ENCODE measurements at places on chromosomes 3 and 15. TPM values are rescaled to one million over a fixed set of nuclear protein-coding genes. Genes with fewer than 3 reads are reported as not detected.

The IFT57 gene
- 30.9 TPM for total RNA-seq

The DUOXA2 gene
- not detected for total RNA-seq

The ASB14 gene
- total RNA-seq, result not detected

The CASR gene
- total RNA-seq, result not detected

The DNASE1L3 gene
- not detected for total RNA-seq

The POPDC2 gene
- 1.3 TPM for total RNA-seq

- no peaks in the 10 kb centered on the region for H3K27me3 ChIP-seq
- H3K27ac ChIP-seq, result no peak overlapping the region
- no peak overlapping the region for H3K4me3 ChIP-seq
- H3K36me3 ChIP-seq, result no peaks in the 10 kb centered on the region
- H3K4me1 ChIP-seq, result no peaks in the 10 kb centered on the region
Observed at GRCh38 chr3:110062716-110063115, 725.4 kb upstream of the DPPA4 start.

DNA sequence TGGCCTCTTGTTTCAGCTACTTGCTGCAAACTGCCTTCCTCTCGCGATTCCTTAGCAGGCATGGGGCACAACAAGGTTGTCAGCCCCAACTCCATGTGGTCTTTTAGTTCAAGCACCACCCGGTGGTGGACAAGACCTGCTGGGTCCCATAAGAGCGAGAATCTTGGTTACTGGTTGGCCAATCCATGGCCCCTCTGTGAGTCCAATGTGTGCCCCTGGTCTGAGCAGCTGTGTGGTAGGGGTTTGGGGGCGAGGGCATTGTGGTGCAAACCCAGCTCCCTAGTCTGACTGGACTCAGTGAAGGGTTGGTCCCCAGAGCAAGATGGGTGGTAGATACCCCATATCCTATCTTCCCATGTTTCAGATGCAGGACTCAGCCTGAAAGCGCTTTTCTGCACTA is 48.8 kb downstream of the MESD start:
- H3K27me3 ChIP-seq, result no peaks in the 10 kb centered on the region
- no peak overlapping the region for H3K27ac ChIP-seq
- peaks cover 8% of the 10 kb centered on the region for H3K36me3 ChIP-seq
- no peak overlapping the region for H3K4me3 ChIP-seq

DNA sequence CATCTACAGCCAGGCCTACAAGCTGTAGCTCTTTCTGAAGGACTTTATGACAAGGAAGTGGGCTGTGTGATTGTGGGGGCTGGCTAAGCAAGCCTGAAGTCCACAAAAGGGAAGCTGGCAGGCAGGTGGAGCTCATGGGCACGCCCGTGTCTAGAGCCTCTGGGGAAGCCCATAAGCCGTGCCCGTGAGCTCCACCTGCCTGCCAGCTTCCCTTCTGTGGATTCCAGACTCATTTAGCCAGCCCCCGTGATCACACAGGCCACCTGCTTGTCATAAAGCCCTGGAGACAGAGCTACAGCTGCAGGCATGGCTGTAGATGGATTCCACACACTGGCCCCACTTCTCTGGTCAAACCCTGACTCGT is 15.2 kb downstream of the EFCC1 start:
- H3K27me3 ChIP-seq, result no peaks in the 10 kb centered on the region
- peaks cover 31% of the 10 kb centered on the region for H3K4me1 ChIP-seq
- peak overlapping the region; percentile 71 for H3K4me3 ChIP-seq
- DNase-seq, result peak; percentile 82

DNA sequence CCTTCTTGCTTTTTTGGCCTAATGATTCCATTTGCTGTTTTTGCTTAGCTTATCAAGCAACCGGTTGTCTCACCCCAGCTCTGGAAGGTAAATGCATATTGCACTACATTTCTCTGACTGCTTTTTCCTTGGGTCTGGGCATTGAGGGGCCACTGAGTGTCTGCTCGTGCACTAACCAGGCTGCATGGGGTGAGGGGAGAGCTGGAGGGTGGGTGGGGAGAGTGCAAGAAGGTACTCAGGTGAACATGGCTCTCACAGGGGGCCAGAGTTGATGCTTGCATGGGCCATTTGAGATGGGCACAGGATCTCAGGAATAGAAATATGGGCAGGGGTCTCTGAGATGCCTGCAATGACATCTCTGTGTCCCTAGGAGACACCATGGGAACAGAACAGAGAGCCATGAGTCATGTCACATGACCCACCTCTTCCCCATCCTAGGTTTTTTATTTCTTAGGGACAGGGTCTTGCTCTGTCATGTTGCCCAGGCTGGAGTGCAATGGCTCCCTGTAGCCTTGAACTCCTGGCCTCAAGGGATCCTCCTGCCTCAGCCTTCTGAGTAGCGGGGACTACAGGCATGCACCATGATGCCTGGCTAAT is 6.2 kb downstream of the ALPK3 start:
- H3K36me3 ChIP-seq, result no peaks in the 10 kb centered on the region
- H3K27ac ChIP-seq, result no peak overlapping the region
- H3K4me3 ChIP-seq, result no peak overlapping the region
- H3K4me1 ChIP-seq, result peaks cover under 1% of the 10 kb centered on the region
- H3K27me3 ChIP-seq, result no peaks in the 10 kb centered on the region

- no peak overlapping the region for H3K27ac ChIP-seq
- DNase-seq, result no peak
- H3K36me3 ChIP-seq, result no peaks in the 10 kb centered on the region
- H3K27me3 ChIP-seq, result no peaks in the 10 kb centered on the region
Observed at GRCh38 chr3:162704238-162704637, 1207.6 kb downstream of the OTOL1 start.

DNA sequence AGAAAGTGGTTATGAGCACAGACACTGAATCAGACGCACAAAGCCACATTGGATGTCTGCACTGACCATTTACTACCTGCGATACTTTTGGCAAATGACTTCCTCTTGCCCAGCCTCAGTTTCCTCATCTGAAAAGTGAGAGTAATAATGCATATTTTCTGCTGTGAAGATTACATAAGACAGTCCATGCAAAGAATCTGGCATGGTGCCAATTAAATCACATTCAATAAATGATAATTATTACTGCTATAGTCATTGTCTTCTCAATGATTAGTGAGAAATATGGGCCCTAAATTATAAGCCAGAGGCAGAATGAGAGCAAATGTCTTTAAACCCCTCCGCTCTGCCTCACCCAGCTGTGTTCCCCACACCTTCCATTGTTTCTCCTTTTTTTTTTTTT is 16.0 kb upstream of the BCL2L10 start:
- H3K36me3 ChIP-seq, result peaks cover 4% of the 10 kb centered on the region
- no peak overlapping the region for H3K27ac ChIP-seq
- H3K4me3 ChIP-seq, result no peak overlapping the region
- no peaks in the 10 kb centered on the region for H3K27me3 ChIP-seq
- no peak for DNase-seq

GRCh38 chr3:106617276-106617675 is 748.5 kb upstream of the CBLB start:
- peaks cover 10% of the 10 kb centered on the region for H3K36me3 ChIP-seq
- H3K27me3 ChIP-seq, result peaks cover 2% of the 10 kb centered on the region
- DNase-seq, result no peak
- H3K27ac ChIP-seq, result no peak overlapping the region
- no peak overlapping the region for H3K4me3 ChIP-seq

DNA sequence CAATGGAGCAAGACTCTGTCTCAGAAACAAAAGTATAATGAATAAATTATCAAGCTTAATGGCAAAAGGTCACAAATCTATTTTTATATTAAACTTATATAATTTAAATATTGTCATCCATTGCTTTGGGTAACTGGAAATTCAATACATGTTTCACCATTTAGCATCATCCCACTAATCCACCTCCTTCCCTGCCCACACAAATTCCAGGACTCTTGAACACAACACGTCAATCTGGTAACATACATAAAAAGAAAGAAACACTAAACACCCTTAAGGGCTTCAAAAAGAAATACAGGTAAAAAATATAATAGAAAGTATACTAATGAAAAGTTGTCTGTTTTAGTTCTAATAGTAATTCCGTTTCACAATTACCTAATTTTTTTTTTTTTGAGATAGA is 149.4 kb downstream of the STAG1 start:
- H3K27ac ChIP-seq, result no peak overlapping the region
- no peak for DNase-seq
- no peaks in the 10 kb centered on the region for H3K27me3 ChIP-seq
- H3K4me1 ChIP-seq, result peaks cover 12% of the 10 kb centered on the region
- peaks cover 11% of the 10 kb centered on the region for H3K36me3 ChIP-seq

- no peak overlapping the region for H3K27ac ChIP-seq
- no peak for DNase-seq
- H3K4me3 ChIP-seq, result no peak overlapping the region
- H3K27me3 ChIP-seq, result no peaks in the 10 kb centered on the region
- H3K4me1 ChIP-seq, result peaks cover 8% of the 10 kb centered on the region
Observed at GRCh38 chr3:29301332-29302019, 20.6 kb downstream of the RBMS3 start.

DNA sequence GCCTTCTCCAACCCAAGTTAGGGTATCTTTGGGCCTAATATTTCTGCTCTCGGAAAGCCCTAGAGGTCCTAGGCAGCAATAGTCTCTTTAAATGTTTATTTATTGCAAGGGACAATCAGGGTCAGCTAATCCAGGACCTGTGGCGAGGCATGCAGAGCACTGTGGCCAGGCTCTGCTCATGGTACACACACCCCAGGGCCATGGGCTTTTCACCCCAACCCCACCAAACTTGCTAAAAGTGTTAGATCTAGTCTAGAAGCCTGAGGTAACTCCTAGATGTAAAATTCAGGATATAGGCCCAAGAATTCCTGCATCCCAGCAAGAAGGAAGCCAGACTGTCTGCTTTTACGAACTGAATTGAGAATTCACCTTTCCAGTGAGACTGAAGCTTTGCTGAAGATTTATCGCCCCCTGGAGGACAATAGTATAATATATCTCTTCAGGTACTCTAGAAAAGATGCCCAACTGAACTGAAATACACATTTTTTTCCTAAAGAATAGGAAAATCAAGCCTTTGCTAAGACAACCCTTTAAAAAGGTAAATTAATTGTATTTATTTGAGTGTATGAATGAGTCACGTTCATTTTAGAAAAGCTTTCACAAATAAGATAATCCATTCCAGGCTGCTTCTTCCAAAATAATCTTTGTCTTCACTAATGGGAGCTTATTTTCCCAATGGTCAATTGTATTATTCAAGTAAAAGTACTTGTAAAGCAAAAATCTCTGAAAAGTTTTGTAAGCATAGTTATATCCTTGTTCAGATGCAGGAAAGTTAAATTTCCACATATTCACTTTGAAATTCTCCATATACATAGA is 89.8 kb downstream of the LRRC3B start:
- H3K4me1 ChIP-seq, result no peaks in the 10 kb centered on the region
- no peaks in the 10 kb centered on the region for H3K27me3 ChIP-seq
- H3K4me3 ChIP-seq, result no peak overlapping the region
- no peak overlapping the region for H3K27ac ChIP-seq

DNA sequence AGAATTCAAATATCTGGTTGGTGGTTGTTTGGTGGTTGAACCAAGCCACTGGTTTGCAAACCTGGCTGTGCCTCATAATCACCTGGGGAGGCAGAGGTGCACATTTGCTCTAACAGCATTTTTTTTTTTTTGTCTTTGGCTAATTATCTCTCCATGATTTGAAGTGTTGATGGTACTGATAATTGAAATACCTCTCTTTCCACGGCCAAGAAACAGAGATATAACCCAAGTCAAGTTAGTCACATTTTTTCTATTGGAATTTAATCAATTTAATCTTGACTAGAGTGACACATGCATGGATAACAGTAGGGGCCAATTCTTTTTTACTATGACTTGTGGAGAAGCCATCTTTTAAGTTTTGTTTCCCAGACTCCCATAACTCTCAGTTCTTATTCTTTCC is 37.5 kb upstream of the SUCLG2 start:
- no peak overlapping the region for H3K27ac ChIP-seq
- peaks cover 3% of the 10 kb centered on the region for H3K4me1 ChIP-seq
- DNase-seq, result no peak
- no peak overlapping the region for H3K4me3 ChIP-seq

- no peaks in the 10 kb centered on the region for H3K36me3 ChIP-seq
- H3K4me3 ChIP-seq, result no peak overlapping the region
Observed at GRCh38 chr15:58553365-58553918, 121.7 kb downstream of the LIPC start.

GRCh38 chr3:182979103-182979673 is 1.1 kb downstream of the DCUN1D1 start:
- H3K36me3 ChIP-seq, result no peaks in the 10 kb centered on the region
- H3K4me1 ChIP-seq, result peaks cover 27% of the 10 kb centered on the region
- no peaks in the 10 kb centered on the region for H3K27me3 ChIP-seq

GRCh38 chr3:112777811-112778210 is 68.9 kb downstream of the CD200R1L start:
- DNase-seq, result no peak
- H3K27me3 ChIP-seq, result no peaks in the 10 kb centered on the region
- H3K4me1 ChIP-seq, result peaks cover 13% of the 10 kb centered on the region
- no peak overlapping the region for H3K4me3 ChIP-seq
- no peaks in the 10 kb centered on the region for H3K36me3 ChIP-seq

DNA sequence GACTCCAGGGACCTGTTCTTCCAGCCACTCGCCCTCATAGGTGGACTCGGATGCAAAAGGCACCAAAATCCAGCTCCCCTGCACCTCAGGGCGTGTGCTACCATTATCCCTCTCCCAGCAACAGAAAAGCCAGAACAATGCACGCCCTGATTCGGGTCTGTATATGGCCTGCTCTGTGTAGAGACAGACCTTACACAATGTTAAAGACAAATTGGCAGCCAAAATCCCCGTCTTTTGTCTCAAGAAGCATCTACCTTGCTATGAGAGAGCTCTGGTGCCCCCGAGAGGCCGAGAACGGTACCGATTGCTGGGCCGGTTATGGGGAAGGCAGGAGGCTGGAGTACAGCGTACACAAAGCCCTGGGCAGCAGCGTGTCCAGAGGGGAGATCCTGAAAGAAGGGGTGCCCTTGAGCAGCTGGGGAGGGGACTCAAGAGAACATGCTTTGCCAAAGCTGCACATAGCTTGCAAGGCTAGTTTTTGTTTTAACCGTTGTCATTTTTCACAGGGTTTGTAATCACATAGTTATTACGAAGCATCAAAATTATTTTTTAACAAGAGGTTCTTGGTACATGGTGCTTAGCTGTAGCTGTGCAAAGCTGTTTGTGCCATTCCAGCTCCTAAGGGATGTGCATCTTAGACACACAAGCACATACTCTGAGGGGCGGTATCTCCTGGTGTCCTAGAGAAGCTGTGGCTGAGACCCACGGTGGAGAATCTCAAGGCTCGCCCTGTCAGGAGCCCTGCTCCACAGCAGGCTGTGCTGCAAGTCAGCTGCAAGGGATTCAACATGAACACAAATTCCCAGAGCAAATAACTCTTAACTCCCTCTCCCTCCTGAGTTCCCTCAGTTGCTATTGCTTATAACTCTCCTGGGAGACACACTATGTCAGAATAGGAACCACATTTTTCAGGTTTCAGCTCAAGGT is 461.5 kb upstream of the PPP2R3A start:
- no peak overlapping the region for H3K4me3 ChIP-seq
- H3K4me1 ChIP-seq, result no peaks in the 10 kb centered on the region
- H3K27me3 ChIP-seq, result no peaks in the 10 kb centered on the region
- H3K36me3 ChIP-seq, result no peaks in the 10 kb centered on the region
- DNase-seq, result peak; percentile 53

DNA sequence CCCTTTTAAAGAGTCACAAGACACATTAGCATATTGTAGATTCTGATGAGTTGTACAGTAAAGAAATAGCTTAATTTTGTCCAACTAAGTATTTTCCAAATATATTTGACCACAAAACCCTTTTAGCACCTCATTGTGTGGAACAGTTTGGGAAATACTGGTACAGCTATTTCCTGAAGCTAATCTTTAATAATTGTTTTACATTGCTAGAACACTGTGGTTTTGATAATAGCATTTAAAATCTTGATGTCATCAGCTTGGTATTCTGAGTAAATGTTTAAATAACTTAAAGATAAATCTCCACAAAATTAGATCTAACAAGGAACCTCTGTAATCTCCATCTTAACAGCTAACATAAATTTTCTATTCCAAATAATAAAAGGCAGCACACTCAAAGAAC is 140.0 kb upstream of the MLF1 start:
- H3K27me3 ChIP-seq, result no peaks in the 10 kb centered on the region
- H3K4me3 ChIP-seq, result no peak overlapping the region
- no peak overlapping the region for H3K27ac ChIP-seq
- no peaks in the 10 kb centered on the region for H3K36me3 ChIP-seq
- DNase-seq, result no peak
